ENCODE measurements at places on chromosomes 2 and 18.

GRCh38 chr2:23042216-23042906 is 342.6 kb upstream of the KLHL29 start:
- no peak for DNase-seq

DNA sequence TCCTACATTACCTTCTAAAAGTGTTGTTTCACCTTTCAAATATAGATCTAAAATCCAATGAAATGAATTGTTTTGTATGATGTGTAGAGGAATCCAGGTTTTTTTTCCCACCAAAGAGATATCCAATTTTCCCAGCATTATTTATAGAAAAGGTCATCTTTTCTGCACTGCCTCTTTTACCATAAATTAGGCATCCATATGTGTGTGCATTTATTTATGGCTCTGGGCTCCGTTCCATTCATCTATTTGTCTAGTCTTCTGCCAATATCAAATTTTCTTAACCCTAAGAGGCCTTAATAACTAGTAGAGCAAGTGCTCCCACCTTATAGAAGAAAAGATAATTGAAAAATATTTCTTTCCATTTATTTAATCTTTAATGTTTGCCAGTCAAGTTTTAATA is 88.3 kb downstream of the ATAD2B start:
- no peak for DNase-seq

DNA sequence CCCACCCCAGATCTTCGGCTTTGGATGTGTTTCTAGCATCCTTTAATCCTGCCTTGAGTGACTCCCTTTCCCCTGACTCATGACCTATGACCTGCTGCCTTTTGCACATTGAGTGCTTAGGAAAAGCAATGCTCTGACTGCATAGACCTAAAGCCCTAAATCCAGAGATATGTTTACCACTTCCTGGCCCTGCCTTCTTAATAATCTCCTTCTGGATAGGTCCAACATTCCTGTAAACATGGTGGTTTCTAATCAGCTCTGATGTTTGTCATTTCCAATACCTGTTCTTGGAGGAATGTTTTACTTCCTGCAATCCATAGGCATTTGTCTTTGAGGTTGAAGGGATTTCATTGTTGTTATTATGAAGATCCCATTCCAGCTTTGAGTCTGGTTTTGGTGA is 2.3 kb downstream of the SLC3A1 start:
- DNase-seq: no peak

- peak; percentile 48 for DNase-seq
Observed at GRCh38 chr2:158755310-158756087, 39.6 kb upstream of the DAPL1 start.

Measured in bronchial epithelial cell (primary cell).